Ammon's horn (tissue), 1 donor: ENCODE measurements at places on chromosomes 1 and 21.

- peak; percentile 79 for DNase-seq
Observed at GRCh38 chr1:45512641-45513054, 9.0 kb downstream of the PRDX1 start.

DNA sequence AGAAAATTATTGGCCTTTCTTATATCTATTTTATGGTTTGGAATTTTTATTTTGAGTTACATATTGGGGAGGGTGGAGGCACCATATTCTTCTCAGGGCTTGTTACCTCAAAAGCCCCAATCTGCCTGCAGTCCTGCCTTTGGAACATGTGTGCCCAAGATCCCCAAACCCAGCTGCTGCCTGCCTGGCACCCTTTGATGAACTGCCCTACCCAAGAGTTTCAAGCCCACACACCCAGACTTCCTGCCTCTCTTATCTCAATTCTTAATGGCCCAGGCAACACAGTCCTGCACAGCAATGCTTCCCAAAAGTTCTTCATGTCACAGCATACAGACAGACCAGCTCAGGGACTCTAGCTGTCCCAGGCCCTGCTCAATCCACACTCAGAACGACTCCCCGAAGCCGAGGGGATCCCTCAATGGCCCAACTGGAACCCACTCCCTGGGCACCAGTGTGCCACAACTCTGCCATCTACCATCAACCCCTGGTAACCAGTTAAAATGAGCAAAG lies 19.2 kb downstream of the OLFML2B start:
- DNase-seq, result no peak

GRCh38 chr1:210940081-210940617 lies 193.8 kb downstream of the KCNH1 start:
- DNase-seq, result no peak

GRCh38 chr1:118995312-118996016 lies 7.3 kb upstream of the TBX15 start:
- DNase-seq, result no peak

DNA sequence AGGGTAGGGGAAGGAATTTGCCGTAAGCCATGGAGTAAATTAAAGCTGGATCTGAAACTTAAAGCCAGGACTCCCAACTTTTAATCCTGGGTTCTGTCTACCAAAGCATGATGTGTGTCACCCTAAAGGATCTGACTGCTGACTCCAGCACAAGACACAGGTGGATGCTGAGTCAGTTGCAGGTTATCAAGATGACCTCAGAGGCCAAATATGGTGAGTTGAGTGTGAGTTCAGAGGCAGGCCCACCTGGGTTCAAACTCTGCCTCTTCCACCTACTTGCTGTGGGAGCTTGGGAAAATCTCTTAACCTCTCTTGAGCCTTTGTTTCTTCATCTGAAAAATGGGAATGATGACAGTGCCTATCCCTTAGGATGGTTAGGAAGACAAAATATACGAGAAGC lies 16.7 kb upstream of the LDLRAP1 start:
- no peak for DNase-seq

GRCh38 chr1:75838079-75838478 lies 41.4 kb downstream of the MSH4 start:
- DNase-seq, result no peak

DNA sequence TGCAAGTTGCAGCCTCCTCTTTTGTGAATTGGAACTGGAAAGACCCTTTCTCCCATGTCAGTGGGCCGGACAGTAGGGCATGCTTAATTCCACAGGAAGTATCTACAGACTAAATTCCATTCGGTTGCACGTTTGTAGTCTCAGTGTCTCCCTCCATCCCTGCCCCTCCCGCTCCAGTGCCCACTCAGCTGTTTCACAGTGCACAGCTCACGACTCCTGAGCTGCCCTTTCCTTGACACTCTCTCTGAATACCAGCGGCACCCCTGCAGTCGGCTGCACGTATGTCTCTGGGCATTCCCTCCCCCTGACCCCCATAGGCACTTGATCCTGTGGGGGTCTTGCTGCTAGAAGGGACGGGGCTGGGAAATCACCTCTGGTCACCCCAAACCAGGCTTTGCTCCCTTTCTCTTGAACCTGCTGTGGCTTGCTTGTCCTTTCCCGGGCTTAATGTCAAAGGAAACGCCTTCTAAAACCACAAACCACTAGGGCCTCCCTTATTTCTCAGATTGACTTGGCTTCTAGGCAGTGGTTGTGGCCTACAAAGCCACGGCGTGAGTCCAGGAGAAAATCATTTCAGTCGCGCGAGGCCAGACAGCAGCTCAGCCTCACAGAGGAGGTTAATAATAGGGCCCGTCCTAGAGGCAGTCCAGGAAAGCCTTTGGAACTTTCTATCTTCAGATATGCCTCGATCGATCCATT lies 365.3 kb upstream of the PROX1 start:
- DNase-seq, result no peak

GRCh38 chr1:202145068-202145743 lies 669 bp upstream of the ARL8A start:
- no peak for DNase-seq

GRCh38 chr21:41365377-41366107 lies 3.7 kb downstream of the MX2 start:
- DNase-seq, result no peak

GRCh38 chr1:94873520-94874351 lies 53.2 kb downstream of the CNN3 start:
- peak; percentile 91 for DNase-seq

DNA sequence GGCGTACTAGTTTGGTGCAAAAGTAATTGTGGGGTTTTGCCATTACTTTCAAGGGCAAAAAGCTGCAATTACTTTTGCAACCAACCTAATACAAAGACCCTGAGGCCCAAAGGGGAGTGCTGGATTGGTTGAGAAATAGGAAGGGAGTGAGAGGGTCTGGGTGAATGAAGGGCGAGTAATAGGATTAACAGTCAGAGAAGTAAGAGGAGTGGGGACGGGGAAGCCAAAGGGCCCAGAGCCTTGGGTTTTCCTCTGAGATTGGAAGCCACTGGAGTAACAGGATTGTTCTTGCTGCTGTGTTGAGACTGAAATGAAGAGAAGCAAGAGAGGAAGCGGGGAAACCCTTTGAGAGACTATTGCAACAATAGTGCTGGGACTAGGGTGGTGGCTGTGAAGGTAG lies 19.0 kb upstream of the PRELP start:
- DNase-seq, result no peak

GRCh38 chr1:1432951-1433803 lies 2.3 kb upstream of the VWA1 start:
- DNase-seq, result peak; percentile 88

GRCh38 chr1:3625151-3625907 lies 514 bp downstream of the TPRG1L start:
- peak; percentile 31 for DNase-seq

GRCh38 chr1:9843576-9843945 lies 19.8 kb upstream of the CLSTN1 start:
- no peak for DNase-seq

DNA sequence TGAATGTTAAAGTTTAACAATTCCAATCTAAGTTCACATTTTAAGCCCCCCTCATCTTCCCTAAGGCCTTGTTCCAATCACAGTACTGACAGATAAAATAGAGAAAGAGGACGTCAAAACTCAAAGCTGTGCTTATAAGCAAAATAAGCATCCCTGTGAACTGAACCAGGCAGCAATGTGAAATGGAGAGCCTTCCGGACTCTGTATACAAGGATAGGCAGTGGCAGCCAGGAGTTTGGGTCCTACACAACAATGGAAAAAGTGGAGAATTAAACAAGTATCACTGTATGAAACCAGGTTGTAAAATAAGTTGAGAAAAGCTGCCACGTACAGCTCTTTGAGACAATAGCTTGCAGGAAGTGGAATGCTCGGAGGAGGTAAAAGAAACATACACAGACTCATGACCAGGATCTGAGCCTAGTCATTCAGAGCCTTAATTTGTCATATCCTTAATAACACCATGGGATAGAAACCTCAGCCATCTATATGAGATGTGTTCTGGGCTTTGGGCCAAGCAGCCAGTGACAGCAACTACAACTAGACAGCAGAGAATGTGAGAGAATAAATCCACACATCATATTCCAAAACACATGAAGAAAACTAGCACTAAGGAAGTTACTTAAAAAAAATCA lies 55.2 kb upstream of the PALMD start:
- DNase-seq, result peak; percentile 12

DNA sequence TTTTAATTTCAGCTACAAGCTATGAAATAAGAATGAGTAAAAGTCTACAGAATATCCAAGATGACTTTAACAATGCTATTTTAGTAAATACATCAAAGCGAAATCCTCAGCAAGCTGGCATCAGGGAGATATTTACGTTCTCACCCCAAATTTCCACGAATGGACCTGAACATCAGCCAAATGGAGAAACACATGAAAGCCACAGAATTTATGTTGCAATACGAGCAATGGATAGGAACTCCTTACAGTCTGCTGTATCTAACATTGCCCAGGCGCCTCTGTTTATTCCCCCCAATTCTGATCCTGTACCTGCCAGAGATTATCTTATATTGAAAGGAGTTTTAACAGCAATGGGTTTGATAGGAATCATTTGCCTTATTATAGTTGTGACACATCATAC lies 13.7 kb upstream of the CLCA1 start:
- no peak for DNase-seq

DNA sequence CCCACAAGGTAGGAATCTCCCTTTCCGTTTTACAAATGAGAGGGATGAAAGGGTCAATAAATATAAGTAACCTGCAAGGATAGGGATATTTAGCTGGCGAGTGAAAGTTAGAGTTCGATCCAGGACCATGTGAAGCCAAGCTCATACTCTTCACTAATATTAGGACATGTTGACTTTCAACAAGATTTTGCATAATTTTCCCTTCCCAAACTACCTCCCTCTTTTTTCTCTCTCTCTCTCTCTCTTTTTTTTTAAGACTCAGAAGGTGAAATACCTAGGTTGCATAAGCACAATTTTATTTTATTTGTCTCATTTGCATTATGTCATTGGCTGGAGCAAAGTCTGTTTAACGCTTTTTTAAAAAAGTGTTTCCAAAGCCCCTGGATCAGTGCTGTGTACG lies 8.1 kb upstream of the MT1HL1 start:
- no peak for DNase-seq

- no peak for DNase-seq
Observed at GRCh38 chr1:2575801-2576663, 10.5 kb upstream of the PRXL2B start.

GRCh38 chr1:89946532-89946931 lies 48.4 kb upstream of the ZNF326 start:
- no peak for DNase-seq

- no peak for DNase-seq
Observed at GRCh38 chr1:247347477-247348222, 16.0 kb upstream of the ZNF496 start.

DNA sequence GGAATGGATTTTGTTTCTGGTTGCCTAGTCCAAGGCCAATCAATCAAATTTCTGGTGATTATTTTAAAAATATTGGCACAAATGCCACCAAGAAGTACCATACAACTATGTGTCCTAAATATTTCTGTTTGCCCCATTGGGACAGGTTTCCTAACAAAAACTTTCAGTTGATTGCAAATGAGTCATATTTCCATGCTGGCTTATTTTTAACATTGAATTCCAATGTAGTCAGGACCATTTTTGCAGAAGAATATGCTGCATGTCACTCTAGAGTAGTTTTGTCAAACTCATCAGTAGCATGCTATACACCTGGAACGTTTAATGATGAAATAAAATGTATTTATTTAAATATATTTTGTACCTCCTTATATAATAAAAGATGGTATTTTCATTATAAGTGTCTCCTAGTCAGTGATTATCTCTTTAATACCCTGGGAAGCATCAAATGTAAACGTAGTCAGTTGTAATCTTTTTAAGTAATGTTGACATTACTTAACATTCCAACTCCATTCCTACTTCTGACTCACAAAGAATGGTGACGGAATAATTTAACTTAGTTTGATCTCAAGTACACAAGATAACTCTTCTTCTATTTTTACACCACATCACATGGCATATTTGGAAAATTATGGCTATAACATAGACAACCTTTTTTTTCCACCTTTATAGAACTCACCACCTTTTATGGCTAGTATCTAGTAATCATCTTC lies 39.0 kb upstream of the USH2A start:
- no peak for DNase-seq

DNA sequence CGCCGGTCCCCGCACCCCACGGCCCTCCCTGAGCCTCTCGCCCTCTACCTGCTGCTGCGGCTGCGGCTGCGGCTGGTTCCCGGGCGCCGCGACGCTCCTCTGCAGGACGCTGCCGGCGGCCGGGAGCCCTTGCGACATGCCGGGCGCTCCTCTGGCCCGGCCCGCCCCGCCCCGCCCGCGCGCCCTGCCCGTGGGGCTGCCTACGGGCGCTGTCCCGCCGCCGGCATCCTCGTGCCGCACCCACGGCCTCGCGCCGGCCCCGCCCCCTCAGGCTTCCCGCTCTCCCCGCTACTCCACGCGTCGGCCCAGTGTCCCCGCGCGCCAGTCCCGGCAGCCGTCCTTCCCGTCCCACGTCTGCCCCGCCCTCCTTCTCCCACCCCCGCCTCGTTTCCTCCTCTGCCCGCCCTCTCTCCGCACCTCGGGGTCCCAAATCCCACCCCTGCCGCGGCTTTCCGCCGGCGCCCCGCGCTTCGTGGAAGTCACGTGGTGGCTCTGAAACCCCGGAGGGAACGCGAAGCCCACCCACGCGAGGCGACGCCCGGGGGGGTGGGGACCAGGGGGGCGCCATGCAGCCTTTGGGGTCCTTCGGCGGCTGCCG lies at the start of gene BATF3:
Gene BATF3 (minus strand): TSS at position 216 of the 598 bp plus-strand sequence. CDS start 78 bp downstream, at position 138.
- DNase-seq, result peak; percentile 25

DNA sequence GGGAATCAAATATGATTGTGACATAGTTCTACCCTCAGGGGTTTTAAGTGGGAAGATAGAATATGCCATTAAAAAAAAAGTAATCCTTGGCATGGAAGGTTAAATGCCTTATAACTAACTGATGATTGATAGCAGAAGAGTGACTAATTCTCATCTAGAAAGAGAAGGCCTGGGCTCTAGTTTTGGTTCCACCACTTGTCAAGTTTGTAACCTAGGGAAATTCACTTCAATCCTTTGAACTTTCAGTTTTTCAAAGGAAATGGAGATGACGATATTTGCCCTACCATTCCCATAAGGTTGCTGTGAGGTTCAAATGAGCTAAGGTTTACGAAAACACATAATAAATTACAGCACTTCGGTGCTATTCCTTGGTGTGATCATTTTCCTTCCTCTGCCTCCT lies 88.5 kb downstream of the GPR88 start:
- no peak for DNase-seq

DNA sequence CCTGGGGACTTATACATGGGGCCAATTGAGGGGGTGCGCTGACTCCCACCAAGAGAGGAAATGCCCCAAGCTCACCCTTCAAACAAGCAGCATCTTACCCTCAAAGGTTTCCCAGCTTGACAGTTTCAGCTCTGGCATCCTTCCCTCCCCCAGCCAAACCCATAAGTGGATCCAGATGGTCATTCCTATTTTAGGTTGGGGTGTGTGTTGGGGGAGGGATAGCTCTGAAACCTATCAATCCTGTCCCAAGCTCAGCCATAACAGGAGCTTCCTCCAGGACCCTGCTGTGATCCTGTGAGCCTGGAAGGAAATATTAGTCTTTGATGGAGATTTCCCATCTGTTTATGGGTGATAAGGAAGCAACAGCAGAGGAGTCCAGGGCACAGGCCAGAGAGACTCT lies 3.4 kb upstream of the TMEM222 start:
- no peak for DNase-seq

GRCh38 chr1:6243053-6243834 lies 735 bp upstream of the HES3 start:
- no peak for DNase-seq

GRCh38 chr21:41425588-41425953 lies 468 bp upstream of the MX1 start:
- DNase-seq, result no peak
